ENCODE measurements at places on chromosomes 12 and 14. TPM values are rescaled to one million over a fixed set of nuclear protein-coding genes. Genes with fewer than 3 reads are reported as not detected.

GRCh38 chr14:95156161-95157047 is 925 bp downstream of the DICER1 start:
- H3K27ac ChIP-seq: peak overlapping the region; percentile 94
- peaks cover 24% of the 10 kb centered on the region for H3K4me1 ChIP-seq
- no peaks in the 10 kb centered on the region for H3K27me3 ChIP-seq
- H3K4me3 ChIP-seq: peak overlapping the region; percentile 97
- no peak for DNase-seq
- no peaks in the 10 kb centered on the region for H3K36me3 ChIP-seq

DNA sequence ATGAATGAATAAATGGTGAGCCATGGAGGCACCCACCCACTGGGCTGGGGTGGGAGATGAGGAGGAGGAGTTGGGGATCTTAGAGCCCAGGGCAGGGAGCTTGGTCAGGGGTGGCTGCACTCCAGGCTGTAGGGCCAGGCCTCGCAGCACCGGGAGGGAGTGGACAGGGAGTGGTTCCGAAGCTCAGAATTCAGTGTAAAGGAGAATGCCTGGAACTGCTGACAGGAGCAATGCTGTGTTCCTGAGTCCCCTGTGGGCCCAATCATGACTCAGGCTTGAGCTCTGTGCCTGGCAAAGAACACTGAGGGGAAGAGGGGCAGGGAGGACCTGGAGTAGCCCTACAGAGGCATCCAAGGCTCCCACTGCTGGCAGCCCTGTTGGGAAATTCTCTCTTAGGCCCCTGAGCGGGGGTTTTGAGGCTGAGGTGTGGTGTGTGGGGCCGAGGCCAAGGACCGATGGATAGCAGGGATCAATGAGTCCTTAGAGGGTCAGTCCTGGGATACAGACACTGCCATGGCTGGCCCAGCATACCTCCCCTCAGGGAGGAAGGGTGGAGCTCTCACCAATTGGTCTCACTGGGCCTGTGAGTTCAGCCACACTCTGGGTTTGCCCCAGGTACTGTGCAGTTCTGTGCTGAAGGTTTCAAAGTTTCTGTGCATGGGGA is 9.5 kb upstream of the RABGGTA start:
- H3K36me3 ChIP-seq: no peaks in the 10 kb centered on the region
- H3K4me1 ChIP-seq: no peaks in the 10 kb centered on the region
- no peak overlapping the region for H3K27ac ChIP-seq

DNA sequence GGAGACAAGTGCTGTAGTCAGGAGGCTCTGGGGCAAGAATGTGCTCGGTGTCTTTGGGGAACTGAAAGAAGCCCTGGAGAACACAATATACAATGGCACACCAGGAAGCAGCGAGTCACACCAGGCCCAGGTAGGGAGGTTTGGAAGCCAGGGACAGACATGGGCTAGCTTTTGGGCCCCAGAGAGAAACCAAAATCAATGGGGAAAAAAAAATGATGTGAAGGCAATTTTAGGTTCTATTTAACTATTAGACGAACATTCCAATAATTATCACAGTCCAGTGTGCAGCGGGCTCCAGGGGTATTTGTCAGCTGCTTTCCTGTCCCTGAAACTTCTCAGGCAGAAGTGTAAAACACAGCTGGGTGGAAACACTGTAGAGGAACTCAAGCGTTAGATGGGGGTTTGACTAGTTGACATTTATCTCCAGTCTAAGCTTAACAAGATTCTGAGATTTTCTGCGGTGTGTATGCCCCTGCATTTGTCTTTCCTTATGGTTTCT is 21.8 kb upstream of the EGLN3 start:
- no peaks in the 10 kb centered on the region for H3K36me3 ChIP-seq
- H3K27me3 ChIP-seq: no peaks in the 10 kb centered on the region
- no peak for DNase-seq
- no peak overlapping the region for H3K4me3 ChIP-seq
- no peak overlapping the region for H3K27ac ChIP-seq
- no peaks in the 10 kb centered on the region for H3K4me1 ChIP-seq

- H3K27ac ChIP-seq: no peak overlapping the region
- no peaks in the 10 kb centered on the region for H3K36me3 ChIP-seq
- no peak for DNase-seq
- H3K4me3 ChIP-seq: no peak overlapping the region
These were observed 229.2 kb downstream of the EMP1 start for GRCh38 chr12:13425766-13426165.

DNA sequence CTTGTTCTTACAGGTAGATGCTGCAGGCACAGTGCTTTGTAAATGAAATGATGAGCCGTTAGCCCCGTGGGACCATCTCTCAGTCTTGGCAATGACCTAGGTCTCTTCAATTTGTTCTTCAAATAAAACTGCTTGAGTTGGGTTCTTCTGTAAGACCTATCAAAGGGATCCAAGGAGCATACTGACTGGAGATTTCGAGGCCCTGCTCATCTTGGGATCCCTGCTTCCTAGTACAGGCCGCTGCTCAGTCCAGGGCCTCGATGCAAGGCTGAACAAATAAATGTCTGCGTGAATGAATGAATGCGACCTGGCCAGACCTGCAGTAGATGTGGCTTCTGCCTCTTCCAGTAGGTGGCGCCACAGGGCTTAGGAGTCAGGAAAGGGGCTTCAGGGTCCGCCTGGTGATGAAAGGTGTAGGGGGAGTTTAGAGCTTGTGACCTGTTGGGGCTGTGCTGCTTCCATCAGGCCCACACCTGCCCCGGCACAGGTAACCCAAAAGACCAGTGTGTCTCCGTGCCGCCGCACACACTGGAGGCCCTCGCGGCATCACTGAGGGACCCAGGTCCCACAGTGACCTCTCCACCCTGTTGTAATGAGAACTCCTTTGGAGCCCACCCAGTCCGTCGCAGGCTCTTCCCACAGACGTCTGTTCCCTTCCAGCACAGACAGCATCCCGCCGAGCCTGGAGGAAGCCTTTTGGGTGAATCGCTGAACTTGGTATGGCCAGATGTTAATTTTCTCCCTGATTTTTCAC is 4.4 kb downstream of the CACNA1C start:
- no peaks in the 10 kb centered on the region for H3K27me3 ChIP-seq

DNA sequence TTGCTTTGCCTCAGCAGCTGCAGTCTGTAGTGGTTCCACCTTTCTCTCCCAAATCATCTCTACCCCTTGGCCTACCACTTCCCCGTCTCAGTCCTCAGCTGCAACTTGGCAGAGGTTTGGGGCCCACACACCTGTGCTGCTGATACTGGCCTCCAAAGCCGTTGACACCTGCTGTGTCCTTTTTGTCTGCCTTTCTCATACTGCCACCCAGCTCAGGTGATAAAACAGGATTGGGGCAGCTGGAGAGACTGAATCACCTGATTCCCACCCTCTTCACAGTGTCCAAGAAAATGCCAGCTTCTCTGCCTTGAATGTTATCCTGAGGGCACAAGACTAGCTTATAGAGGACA is 103.7 kb downstream of the ETV6 start:
- peaks cover 53% of the 10 kb centered on the region for H3K4me1 ChIP-seq
- H3K36me3 ChIP-seq: no peaks in the 10 kb centered on the region
- H3K27ac ChIP-seq: peak overlapping the region; percentile 90
- no peak overlapping the region for H3K4me3 ChIP-seq
- no peak for DNase-seq

GRCh38 chr12:107530701-107531100 is 154.9 kb upstream of the PWP1 start:
- H3K36me3 ChIP-seq: no peaks in the 10 kb centered on the region
- no peak overlapping the region for H3K4me3 ChIP-seq
- DNase-seq: no peak
- H3K27ac ChIP-seq: no peak overlapping the region

DNA sequence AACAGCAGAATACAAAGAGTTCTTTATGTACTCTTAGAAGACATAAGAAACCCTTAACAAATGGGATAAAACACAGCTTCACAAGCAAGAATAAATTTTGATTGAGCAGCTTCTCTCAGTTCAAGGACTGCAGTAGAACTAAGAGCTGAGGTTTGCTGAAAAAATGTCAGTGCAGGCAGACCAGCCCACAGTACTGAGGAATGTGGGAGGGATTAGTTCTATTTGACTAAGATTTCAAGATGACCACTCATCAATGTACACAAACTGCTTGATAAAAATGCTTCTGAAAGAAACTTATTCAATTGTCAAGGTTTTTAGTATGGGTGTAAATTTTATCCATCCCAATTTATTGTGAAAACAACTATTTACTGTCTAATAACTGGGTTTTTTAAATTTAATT is 138.4 kb downstream of the SEC23A start:
- H3K27ac ChIP-seq: no peak overlapping the region
- no peak overlapping the region for H3K4me3 ChIP-seq
- no peak for DNase-seq
- no peaks in the 10 kb centered on the region for H3K4me1 ChIP-seq
- no peaks in the 10 kb centered on the region for H3K36me3 ChIP-seq

DNA sequence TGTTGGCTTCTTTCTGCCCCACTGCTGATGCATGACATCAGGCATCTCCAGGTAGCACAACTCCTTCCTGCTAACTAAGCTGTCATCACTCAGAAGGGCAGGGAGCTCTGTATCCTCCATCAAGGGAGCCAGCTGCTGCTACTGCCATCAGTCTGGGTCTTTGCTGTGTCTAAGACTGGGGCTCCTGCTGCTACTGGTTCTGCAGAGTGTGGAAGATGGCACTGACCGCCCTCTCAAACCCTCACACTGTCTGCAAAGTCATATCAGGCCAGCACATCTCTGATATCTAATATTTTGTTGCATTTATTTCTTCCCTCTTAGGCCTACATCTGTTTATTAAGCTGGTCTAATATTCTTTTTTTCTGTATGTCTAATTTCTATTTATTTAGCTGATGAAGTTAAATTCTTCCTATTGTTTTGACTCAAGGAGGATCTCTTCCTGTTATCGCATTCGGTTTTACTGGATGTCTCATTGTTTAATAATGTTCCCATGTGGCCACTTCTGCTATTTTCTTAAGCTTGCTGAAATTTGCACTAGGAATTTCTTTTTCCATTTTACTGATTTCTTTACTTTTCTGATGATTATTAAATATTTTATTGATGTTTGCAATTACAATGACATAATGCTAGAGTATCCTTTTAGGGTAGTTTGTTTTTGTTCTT is 7.6 kb upstream of the E2F7 start:
- no peak overlapping the region for H3K27ac ChIP-seq
- no peaks in the 10 kb centered on the region for H3K4me1 ChIP-seq
- no peaks in the 10 kb centered on the region for H3K36me3 ChIP-seq
- H3K27me3 ChIP-seq: no peaks in the 10 kb centered on the region

DNA sequence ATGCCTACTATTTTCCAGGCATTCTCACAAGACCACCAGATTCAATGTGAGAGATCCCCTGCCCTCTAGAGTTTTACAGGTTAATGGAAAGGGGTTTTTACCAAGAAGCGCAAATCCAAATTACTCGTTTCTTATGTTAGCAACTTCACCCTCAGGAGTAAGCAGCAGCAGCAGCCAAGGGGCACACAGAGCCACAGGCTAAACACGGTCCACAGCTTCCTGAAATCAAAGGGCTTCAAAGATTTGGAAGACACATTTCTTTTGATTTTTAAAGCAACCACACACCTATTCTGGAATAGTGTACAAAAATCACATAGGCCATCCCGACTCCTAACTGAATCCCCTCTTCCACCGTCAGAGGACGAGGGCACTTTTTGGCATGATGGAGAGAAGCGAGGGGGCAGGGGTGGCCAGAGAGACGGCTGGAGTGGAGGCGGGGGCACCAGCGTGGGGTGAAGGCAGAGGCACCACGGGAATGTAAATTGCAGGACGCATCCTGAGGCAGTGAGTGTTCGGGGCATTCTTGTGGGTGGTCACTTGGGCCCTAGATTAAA is 107.0 kb downstream of the ARF6 start:
- no peak for DNase-seq
- H3K27me3 ChIP-seq: no peaks in the 10 kb centered on the region
- peaks cover 52% of the 10 kb centered on the region for H3K4me1 ChIP-seq

- H3K27ac ChIP-seq: no peak overlapping the region
- H3K4me3 ChIP-seq: peak overlapping the region; percentile 84
- no peaks in the 10 kb centered on the region for H3K36me3 ChIP-seq
- no peaks in the 10 kb centered on the region for H3K27me3 ChIP-seq
- H3K4me1 ChIP-seq: peaks cover 3% of the 10 kb centered on the region
- no peak for DNase-seq
These were observed 485 bp downstream of the PPP4R4 start for GRCh38 chr14:94174604-94175010.

- H3K27me3 ChIP-seq: no peaks in the 10 kb centered on the region
- no peak overlapping the region for H3K27ac ChIP-seq
- DNase-seq: no peak
These were observed 198.2 kb downstream of the BTG1 start for GRCh38 chr12:91947459-91947858.

GRCh38 chr14:84825481-84826251 is 704.3 kb upstream of the FLRT2 start:
- no peaks in the 10 kb centered on the region for H3K27me3 ChIP-seq
- H3K4me1 ChIP-seq: no peaks in the 10 kb centered on the region
- no peak for DNase-seq
- H3K36me3 ChIP-seq: no peaks in the 10 kb centered on the region
- H3K27ac ChIP-seq: no peak overlapping the region
- no peak overlapping the region for H3K4me3 ChIP-seq

GRCh38 chr12:108801736-108802100 is 55.7 kb downstream of the SSH1 start:
- no peak overlapping the region for H3K4me3 ChIP-seq
- H3K36me3 ChIP-seq: peaks cover 56% of the 10 kb centered on the region
- DNase-seq: peak; percentile 81
- peaks cover 47% of the 10 kb centered on the region for H3K4me1 ChIP-seq

DNA sequence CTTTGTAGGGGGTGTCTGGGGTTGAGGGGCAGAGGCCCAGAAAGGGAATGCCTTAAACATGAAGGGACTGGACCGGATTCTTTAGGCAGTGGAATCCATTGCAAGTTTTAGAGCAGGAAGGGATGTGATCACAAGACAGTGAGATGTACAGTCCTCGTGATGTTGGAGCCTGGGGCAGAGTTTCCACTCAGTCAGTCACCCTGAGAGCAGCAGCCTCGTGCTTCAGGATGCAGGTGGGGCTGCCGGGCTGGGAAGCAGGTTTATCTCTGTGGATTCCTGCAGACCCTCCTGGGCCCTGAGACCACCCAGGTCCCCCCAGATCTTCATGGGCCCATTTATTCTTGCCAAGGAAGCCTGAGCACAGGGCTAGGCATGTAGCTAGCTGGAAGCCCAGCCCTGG is 38.5 kb downstream of the RIN3 start:
- no peak overlapping the region for H3K4me3 ChIP-seq
- no peaks in the 10 kb centered on the region for H3K27me3 ChIP-seq
- peaks cover 14% of the 10 kb centered on the region for H3K36me3 ChIP-seq
- peaks cover 16% of the 10 kb centered on the region for H3K4me1 ChIP-seq
- H3K27ac ChIP-seq: peak overlapping the region; percentile 76

CCDC59 gene
- 14.4 TPM for total RNA-seq

HOXC9 gene
- 1.2 TPM for total RNA-seq

TRPV4 gene
- not detected for total RNA-seq

C12orf54 gene
- total RNA-seq: not detected

TC2N gene
- total RNA-seq: 37.8 TPM

ESPL1 gene
- not detected for total RNA-seq

IL31 gene
- total RNA-seq: not detected
